ENCODE measurements at places on chromosomes 11 and 22.

- peak; percentile 21 for DNase-seq
Observed at GRCh38 chr11:108669711-108670110, 4.8 kb downstream of the DDX10 start.

- no peak for DNase-seq
Observed at GRCh38 chr11:12413141-12414052, 36.0 kb downstream of the PARVA start.

- no peak for DNase-seq
Observed at GRCh38 chr22:48838376-48838775, 989.3 kb downstream of the BRD1 start.

DNA sequence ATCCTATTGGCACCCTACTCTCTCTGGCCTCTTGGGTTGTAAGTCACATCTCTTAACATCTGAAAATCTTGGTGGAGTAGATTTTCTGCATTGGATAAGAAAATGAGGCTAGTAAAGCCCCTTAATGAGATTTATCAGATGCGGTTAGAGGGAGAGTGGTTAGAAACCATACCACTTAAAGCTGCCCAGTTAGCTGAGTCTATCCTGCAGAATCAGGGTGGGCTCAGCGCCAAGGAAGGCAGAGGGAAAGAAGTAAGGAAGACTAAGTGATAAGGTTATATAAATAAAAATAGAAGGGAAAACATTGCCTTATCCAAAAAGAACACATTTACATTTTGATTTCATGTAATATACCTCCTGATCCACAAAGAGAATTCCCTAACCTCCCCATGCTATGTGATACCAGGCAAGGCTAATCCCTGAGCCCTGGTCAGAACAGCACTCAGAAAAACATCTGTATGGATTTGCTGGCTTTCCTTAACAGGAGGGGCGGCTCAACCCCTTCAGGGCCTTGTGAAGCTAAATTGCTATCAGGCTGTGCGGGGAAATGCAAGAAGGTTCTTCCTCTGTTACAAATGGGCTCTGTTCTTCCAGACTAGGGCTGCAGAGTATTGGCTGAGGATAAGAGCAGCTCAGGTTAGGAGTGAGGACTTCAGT lies 101.7 kb downstream of the SNX19 start:
- peak; percentile 81 for DNase-seq

DNA sequence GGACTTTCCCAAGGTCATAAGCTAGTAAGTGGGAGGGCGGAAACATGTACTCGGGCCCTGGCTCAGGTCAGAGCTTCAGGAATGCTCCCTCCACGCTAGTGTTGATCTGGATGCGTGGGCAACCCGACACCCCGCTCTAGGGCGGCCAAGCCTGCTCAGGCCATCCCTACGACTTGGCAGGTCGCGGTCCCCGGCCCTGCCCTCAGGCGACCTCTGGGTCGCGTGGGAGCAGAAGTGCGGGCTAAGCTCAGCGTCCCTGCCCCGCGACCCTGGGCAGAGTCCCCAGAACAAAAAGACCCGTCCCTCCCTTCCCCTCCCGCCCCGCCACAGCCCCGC lies 781 bp upstream of the TEF start:
- DNase-seq, result peak; percentile 97

- no peak for DNase-seq
Observed at GRCh38 chr22:42617155-42617983, 2.7 kb upstream of the POLDIP3 start.

DNA sequence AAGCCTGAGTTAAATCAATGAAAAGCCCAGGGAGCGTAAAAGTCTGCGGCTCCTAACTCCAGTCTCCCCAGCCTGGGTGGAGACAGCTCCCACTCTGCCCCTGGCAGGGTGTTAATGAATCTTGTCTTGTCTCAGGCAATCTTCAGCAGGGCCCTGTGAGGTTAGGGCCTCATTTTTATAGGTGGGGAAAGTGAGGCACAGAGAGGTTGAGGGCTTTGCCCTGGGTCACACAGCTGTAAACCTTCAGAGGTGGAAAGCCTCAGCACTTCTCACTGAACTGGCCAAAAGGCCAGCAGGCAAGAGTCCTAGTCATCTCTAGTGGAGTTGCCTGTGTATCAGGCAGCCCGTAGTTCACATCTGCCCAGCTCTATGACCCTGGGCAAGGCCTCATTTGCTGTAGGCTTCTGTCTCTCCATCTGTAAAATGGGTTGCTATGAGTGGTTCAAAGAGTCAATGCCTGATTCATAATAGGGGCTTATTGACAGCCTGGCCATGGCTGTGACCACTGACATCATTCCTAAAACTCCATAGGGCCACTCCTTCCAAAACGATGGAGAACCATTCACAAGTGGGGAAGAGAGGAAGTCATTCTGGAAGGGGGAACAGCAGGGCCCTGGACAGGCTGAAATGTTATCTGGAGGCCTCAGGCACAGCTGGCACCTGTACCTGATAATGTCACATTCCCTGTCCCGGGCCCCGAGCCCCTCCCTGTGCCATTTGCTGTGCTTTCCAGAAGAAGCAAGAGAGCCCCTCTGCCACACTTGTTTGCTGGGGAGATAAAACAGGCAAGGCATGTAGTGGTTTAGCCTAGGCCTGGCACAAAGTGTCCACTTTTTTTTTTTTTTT lies 6.0 kb downstream of the CBX7 start:
- DNase-seq, result no peak
